ENCODE measurements at places on chromosomes 12 and 14.
A peak's percentile ranks its signal among the peaks of the same experiment; 100 is the strongest.

- DNase-seq: no peak
Observed at GRCh38 chr12:110613071-110613770, 708 bp upstream of the TCTN1 start.

- no peak for DNase-seq
Observed at GRCh38 chr12:121532503-121533393, 48.1 kb downstream of the KDM2B start.

GRCh38 chr12:122107261-122107660 is 28.7 kb downstream of the MLXIP start:
- DNase-seq: no peak

DNA sequence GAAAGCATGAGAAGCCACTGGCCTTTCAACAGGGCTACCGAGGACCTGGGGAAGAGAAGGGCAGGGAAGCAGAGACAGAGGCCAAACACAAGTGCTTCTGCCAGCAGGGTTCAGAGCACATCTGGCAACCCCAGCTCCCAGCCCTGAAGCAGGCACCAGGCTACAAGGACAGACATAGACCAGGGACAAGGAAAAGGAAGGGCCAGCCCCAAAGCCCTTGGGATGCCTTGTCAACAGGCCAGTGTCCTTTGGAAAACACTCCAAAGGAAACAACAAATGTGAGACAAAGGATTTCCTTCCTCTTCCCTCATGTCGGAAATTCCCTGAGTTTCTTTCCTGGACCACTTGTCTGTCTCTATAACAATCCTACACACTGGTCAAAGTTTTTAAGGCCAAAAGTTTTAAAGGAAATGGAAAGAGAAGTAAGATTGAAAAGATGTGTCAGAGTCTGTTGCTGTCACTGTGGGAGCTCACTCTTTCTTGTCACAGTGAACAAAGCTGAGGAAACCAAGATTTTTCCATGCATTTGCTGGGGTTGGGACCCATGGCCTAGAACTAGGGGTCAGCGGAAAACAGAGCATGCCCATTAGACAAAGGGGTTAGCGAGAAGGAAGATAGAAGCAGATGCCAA is 59.4 kb downstream of the TTC9 start:
- no peak for DNase-seq

DNA sequence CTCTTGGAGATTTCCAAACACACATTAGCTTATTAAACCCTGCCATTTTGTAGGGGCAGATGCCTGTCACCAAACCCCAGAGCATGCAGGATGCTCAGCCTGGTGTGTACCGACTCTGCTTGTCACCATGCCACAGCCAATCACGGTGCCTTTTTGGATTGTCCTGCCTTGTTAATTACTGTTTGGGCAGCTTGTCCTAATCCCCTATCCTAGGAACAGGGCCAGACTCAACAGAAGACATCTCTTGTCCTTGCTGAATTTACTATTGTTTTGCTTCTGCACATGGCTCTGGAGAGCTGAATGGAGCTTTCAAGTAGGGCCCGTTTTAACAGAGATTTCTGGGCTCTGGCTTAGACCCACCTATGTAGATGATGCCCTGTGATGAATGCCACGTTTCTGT is 388.5 kb downstream of the AACS start:
- no peak for DNase-seq

DNA sequence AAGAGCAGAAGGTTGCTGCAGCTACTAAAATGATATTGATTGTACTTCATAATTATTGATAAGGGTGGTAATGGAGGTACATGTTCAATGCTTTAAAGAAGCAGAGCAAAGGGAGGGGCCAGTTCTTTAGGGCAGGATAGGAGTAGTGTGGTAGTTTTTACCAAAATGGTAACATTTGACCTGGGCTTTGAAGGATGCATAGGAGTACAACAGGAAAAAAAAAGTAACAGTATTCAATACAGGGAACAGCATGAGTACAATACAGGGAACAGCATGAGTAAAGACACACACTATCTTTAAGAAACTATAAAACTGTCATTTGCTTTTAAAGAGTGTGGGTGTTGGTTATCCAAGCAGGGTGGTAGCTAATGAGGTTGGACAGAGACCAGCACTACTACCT is 215.0 kb upstream of the CRY1 start:
- no peak for DNase-seq

DNA sequence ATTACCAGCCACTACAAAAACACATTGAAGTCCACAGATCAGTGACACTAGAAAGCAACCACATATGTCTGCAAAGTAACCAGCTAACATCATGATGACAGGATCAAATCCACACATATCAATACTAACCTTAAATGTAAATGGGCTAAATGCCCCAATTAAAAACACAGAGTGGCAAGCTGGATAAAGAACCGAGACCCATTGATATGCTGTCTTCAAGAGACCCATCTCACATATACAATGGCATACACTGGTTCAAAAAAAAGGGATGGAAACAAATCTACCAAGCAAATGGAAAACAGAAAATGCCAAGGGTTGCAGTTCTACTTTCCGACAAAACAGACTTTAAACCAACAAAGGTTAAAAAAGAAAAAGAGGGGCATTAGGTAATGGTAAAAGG is 307.7 kb downstream of the GPHN start:
- DNase-seq: no peak

- peak; percentile 30 for DNase-seq
Observed at GRCh38 chr14:55354500-55354899, 57.1 kb downstream of the ATG14 start.

DNA sequence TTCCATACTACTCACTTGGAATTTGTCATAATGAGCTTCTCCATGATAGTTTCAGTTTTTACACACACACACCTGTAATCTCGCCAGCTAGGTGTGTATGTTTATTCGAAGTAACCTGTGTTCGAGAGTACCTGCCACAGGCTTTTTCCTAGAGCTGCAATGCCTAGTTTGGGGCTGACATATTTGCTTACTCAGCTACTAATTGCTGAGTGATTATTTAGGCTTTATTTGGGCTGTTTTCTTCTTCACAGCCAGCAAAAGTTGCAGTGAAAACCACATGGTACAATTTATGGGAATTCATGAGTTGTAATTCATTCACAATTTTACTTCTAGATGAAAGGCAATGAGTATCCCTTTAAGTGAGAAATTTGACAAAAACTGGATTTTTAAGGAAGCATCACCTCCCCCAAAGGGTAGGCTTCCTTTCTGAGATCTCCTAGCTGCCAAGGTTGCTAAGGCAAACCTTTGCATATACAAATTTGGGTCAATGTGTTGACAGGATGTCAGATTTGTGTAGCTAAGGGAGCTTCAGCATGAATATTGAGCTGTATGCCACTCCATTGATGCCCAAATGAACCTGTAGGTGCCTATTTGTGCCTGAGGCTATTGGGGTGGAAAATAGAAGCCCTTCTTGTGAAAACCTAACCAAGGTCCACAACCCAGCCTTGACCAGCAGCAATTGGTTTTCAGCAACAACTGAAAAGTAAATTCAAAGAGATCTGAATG is 108.7 kb upstream of the OTX2 start:
- DNase-seq: no peak

GRCh38 chr14:100605230-100605629 is 18.0 kb upstream of the BEGAIN start:
- no peak for DNase-seq

DNA sequence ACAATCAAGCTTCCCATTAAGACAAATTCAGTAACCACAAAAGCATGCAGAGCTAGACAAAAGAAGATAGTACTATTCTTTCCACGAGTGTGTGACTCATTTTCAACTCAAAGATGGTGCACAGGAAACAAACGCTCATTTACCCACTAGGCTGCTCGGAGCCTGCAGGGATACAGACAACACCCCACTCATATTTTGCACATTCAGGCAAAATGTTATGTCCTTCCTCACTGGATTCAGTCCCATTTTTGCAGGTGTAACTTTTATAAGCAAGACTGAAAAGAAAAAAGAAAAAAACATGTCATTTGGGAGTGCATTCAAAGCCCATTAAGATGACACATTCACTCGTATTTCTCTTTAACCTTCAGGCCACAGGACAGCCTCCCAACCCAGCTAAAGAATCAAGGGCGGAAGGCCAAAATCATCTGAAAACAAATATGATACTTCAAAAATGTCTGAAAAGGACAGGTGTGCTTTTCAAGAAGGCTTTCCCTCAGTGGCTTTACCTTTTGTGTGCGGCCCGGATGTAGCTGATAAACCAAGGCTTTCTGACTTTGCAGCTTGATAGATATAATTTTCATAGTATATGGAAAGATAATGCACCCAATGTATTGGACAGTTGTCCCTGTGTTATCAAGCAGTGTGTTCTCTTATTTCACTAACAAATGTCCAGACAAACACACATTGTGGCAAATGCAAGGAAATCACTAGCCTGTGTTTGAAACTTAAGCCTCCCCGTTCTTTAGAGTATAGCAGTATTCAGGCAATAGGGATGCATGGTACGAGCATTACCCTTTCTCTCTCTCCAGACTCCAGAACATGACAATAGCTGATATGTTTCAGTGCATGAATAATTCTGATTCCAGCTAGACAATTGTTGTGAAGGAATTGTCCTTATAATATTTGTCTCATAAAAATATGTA is 147.8 kb upstream of the KRR1 start:
- no peak for DNase-seq

DNA sequence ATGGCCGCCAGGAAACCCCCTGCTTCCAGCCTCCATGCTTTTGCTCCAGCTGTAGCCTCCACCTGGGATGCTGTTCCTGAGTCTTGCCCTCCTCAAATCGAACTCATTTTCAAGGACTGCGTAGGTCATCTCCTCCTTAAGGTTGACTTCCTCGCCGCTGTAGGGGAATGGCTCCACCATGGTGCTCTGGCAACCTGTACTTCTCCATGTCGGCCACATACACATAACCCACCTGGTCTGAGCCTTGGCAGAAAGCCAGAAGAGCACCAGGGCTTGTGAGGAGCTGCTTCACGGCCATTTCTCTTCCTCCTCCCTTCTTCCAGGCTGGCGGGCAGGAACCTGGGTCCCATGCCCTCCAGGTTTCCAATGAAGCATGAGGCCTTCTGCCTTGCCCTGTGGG is 36.7 kb upstream of the BEGAIN start:
- DNase-seq: no peak

Measured in stimulated activated CD4-positive, alpha-beta T cell treated with anti-CD3 and anti-CD28 coated beads, Interleukin-15, amount 100 ng/mL, for 48 hours (primary cell).